ENCODE measurements at places on chromosomes 6 and 20.

- no peak for DNase-seq
These were observed 1053.4 kb upstream of the CITED2 start for GRCh38 chr6:140427842-140428241.

DNA sequence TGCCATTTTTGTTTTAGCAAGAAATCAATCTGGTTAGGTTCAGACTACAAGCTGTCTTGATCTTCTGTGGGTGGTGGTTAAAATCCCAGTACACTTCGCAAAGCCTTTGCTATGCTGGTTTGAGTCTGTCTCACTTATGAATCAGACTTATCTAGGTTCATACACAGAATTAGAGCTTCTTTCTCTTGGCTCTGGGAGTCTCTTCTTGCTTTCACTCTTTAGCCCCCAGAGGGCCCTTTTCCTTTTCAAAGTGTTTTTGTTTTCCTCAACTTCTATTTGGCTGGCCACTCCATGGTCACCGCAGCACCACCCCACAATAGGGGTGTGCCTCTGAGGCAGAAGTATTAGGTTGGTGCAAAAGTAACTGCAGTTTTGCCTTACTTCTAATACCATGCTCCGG, 21.3 kb downstream of the ECI2 start:
- no peak for DNase-seq

- no peak for DNase-seq
These were observed 66.6 kb upstream of the ADGRF4 start for GRCh38 chr6:47631797-47632196.

- no peak for DNase-seq
These were observed 1241.1 kb upstream of the EYS start for GRCh38 chr6:66948106-66948505.

- no peak for DNase-seq
These were observed 14.0 kb downstream of the ETV7 start for GRCh38 chr6:36373368-36374019.

DNA sequence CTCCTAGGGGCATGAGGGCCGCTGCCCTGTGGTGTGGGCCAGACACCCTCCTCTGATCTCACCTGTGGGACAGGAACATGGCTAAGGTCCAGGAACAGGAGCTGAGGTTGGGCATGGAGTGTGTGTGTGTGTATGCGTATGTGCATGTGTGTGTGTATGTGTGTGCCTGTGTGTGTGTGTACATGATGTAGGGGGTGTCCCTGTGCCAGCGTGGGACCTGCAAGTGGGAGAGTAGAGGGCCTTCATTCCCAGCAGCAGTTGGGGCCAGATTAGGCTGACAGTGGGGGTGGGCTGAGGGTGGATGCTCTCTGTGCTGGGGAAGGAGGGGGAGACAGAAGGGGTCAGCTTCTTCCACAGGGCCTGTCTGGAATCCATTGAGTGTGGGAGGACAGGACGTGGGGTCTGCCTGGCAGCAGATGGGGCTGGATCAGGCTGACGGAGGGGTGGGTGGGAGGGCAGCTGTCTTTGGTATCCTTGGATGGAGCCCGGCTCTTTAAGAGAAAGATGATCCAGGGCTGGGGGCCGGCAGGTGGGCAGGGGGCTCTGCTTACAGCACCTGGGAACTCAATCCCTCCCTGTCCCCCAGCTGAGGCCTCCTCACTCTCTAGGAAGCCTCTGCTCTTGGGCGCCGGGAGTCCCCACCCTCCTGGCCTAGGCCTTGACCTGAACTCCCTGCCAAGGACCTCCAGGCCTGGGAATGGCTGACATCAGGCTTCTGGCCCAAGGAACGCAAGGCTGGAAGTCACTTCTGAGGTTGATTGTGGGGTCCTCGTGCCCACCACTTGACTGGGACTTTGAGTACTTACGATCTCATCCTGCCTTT, 44.0 kb downstream of the SPDEF start:
- DNase-seq, result no peak

DNA sequence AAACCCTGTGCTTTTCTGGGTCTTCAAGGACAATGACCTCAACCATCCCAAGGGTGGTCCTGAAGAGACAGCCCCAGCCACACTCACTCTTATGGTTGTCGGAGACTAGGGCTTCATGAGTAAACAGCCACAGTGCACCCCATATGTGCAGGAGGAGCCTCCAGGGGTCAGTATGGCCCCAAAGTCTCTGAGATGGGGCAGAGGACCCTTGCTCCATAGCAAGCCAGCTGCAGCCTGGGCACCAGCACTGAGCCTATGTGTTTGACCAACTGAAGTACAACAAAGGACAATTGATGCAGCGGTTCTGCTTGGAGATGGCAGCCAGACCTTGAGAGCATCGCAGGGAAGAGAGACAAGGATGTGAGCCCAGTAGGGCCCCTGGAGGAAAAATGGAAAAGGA, 112.2 kb downstream of the LRFN2 start:
- no peak for DNase-seq

- no peak for DNase-seq
These were observed 175.7 kb upstream of the SNX9 start for GRCh38 chr6:157647261-157647915.

DNA sequence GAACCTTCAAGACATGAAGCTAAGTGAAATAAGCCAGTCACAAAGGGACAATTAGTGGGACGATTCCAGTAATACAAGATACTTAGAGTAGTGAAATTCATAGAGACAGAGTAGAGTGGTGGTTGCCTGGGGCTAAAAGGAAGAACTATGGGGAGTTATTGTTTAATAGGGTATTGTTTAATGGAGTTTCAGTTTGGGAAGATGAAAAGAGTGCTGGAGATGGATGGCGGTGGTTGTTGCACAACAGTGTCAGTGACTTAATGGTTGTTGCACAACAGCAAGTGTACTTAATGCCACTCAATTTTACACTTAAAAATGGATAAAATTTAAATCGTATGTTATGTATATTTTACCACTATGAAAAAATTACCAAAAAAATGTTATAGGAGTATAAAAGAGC, 209.7 kb upstream of the TENT5A start:
- no peak for DNase-seq

- DNase-seq, result no peak
These were observed 2.3 kb downstream of the GNAS start for GRCh38 chr20:58854638-58855471.

DNA sequence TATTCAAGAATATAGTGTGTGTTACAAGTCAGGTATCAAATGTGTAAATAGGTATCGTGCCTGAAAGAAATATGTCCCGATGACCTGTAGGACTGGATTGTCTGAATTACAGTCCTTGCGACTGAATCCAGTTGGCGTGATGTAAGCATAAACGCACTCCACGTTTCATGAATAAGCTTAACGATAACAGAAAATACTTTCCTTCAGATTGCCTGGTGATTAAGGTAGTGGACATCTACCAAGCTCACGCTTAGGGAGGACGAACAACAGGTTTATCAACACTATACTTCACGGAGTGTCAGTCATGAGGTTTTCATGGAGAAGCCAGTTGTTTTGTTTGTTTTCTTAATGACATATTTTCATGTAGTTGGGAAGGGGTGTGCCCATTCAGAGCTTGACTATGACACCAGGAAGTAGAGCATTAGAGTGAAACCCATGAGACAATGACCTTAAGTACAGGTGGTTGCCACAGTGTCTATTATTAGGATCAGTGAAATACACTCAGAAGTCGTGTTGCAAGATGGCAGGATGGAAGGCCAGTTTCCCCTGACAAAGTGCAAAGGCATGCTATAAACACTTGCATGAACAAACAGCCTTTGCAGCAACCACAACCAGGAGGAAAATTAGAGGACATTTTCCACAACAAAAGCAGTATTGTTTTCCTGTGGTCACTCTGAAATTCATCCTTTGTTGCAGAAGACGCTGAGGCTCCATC, 305.8 kb upstream of the PRDM1 start:
- DNase-seq, result no peak

DNA sequence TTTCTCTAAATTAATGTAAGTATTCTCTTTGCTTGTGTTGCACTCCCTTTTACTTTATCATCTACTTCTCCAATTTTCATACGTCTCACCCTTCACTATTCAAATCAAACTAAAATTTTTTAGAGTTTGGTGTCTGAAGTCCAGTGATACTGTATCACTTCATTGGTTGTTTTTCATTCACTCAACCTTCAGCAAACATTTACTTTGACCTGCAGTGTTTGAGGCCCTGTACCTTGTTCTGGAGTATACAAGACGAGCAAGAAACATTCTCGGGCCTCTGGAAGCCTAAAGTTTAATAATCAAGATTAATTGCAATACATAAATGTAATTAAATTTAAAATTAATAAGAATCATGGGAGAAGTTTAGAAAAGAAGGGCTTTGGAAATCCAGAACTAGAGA, 64.6 kb downstream of the SCAF8 start:
- no peak for DNase-seq

DNA sequence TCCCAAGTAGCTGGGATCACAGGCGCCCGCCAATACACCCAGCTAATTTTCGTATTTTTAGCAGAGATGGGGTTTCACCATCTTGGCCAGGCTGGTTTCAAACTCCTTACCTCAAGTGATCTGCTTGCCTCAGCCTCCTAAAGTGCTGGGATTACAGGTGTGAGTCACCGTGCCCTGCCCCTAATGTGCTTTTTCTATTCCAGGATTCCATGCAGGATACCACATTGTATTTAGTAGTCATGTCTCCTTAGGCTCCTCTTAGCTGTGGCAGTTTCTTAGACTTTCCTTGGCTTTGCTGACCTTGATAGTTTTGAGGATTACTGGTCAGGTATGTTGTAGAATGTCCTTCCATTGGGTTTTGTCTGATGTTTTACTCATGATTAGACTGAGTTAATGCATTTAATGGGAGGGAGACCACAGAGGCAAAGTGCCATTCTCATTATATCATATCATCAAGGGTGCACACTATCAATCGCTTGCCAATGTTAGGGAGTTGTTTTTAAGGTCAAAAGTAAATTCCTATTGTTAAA, 39.6 kb upstream of the TNFAIP3 start:
- no peak for DNase-seq

DNA sequence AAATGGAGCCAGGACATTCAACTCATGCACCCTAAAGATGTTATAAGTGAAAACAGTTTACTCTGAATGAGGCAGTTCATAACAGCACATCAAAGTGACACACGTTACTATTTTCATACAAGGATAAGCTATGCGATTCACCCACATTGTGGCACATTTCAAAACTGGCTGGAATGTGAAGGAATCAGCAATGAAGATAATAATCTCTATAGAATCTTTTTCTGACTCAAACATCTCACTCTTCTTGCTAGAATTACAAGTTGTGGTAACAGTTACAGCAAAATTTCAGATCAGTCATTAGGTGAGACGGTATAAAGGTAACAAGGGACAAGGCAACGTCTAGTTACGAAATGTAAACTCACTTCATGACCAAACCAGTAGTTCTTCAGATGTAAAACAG, 17.5 kb downstream of the TMEM244 start:
- DNase-seq, result no peak

GRCh38 chr6:145028144-145028818, 707.0 kb downstream of the EPM2A start:
- peak; percentile 43 for DNase-seq

DNA sequence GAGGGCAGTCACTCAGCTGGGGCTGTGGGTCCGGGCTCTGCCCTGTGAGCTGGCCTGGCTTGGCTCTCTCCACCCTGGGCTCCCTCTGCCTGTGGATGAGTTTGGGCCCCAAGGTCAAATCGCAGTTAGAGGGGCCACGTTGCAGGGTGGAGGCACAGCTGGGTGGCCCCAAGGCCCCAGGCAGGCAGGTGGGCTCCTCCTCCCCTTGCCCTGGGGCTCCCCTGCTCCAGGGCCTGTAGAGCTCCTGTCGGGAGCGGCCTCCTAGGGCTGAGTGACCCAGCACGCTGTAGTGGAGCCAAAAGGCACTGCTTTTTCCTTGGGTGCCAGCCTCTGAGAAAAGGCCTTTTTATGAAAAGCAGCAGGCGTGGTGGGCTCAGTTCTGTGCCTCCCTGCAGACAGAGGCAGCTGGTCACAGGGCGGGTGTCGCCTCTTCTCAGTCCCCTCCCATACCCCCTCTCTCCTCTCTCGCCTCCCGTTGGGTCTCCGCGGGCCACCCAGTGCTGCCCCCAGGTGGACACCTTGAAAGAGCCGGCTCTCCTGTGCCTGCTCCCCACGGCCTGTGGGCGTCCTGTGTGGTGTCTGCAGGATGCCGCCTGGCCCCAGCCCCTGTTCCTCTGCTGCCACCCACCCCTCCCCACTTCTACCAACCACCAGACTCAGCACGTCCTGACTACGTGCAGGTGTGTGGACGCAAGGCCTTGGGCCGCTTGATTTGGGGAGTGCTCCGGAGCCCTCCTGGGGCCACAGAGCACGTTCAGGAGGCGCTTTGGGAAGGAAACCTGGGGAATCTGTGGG, 13.2 kb downstream of the SS18L1 start:
- no peak for DNase-seq

Measured in NCI-H1436 treated with DMSO at 0.1 percent for 48 hours (cell line).